ENCODE measurements at places on chromosomes 13 and 19. TPM values are rescaled to one million over a fixed set of nuclear protein-coding genes. Genes with fewer than 3 reads are reported as not detected.

DNA sequence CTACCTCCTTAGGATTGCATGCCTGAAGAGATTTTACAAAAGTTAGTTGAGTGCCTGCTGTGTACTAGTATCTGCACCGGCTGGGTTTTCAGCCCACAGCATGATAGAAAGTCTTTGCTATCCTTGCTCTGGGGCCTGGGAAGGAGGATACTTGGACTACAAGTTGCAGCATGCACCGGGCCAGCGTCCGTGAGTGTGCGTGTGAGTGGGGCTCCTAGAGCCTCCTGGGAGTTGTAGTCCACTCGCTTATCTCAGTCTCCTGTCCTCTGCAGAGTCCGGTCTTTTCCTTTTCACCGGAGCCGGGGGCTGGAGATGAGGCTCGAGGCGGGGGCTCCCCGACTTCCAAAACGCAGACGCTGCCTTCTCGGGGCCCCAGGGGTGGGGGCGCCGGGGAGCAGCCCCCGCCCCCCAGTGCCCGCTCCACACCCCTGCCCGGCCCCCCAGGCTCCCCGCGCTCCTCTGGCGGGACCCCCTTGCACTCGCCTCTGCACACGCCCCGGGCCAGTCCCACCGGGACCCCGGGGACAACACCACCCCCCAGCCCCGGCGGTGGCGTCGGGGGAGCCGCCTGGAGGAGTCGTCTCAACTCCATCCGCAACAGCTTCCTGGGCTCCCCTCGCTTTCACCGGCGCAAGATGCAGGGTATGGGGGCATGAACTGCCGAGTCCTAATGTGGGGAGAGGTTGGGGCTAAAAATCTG is 20.6 kb downstream of the BRSK1 start:
- DNase-seq = no peak

Gene TSSK6
- 2.1 TPM for total RNA-seq

DNA sequence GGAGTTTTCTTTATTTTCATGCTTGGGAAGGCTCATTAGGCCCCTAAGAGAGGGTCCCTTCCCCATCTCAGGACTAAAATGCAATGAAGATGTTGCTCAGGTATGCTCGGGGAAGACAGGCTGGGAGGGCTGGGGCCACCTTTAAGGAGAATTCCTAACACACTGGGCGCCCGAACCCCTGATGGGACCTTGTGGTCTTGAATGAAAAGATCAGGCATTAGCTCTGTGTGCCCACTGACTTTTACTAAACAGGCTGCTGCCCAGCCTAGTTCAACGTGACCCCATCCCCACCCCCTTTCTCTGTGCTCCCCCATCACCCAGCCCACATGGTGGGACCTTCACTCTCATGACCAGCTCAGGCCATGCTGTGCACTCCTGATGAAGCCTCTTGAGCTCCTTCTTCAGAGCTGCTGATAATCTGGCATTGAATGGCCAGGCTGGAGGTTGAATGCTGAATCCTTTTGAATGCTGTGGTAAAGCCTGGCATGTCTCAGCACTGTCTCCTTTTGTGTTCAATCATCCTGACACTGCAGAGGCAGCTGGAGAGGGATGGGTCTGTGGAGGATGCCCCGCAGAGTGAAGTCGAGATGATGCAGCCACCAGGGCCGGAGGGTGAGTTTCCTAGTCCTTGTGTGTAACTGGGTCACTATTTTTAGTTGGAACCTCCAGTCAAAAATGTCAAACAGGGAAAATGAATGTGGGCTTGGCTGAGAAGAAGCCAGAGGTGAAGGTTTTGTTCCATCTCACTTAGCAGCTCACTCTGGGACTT is 209.1 kb downstream of the UQCRFS1 start:
- no peak for DNase-seq

Gene TSHZ3
- total RNA-seq = 87.1 TPM

- no peak for DNase-seq
Observed at GRCh38 chr19:51735759-51736449, 12.1 kb upstream of the HAS1 start.

GRCh38 chr13:21088534-21088933 is 27.1 kb upstream of the LATS2 start:
- no peak for DNase-seq

Gene ANKLE1
- total RNA-seq = 3.6 TPM

- DNase-seq = no peak
Observed at GRCh38 chr13:59012731-59013130, 1151.0 kb downstream of the DIAPH3 start.
